Activated CD8-positive, alpha-beta T cell treated with anti-CD3 and anti-CD28 coated beads for 36 hours (primary cell): ENCODE measurements at places on chromosomes 12 and 14. TPM values are rescaled to one million over a fixed set of nuclear protein-coding genes. Genes with fewer than 3 reads are reported as not detected.

The RASSF9 gene
- total RNA-seq, result not detected

The GNPNAT1 gene
- 33.1 TPM for total RNA-seq

The OTUB2 gene
- 0.29 TPM for total RNA-seq

The KLRC3 gene
- total RNA-seq, result 2.8 TPM

GRCh38 chr12:2160043-2160442 is 107.3 kb downstream of the CACNA1C start:
- H3K36me3 ChIP-seq, result no peaks in the 10 kb centered on the region
- no peak overlapping the region for H3K4me3 ChIP-seq
- no peak for DNase-seq
- no peaks in the 10 kb centered on the region for H3K4me1 ChIP-seq
- H3K27me3 ChIP-seq, result no peaks in the 10 kb centered on the region

DNA sequence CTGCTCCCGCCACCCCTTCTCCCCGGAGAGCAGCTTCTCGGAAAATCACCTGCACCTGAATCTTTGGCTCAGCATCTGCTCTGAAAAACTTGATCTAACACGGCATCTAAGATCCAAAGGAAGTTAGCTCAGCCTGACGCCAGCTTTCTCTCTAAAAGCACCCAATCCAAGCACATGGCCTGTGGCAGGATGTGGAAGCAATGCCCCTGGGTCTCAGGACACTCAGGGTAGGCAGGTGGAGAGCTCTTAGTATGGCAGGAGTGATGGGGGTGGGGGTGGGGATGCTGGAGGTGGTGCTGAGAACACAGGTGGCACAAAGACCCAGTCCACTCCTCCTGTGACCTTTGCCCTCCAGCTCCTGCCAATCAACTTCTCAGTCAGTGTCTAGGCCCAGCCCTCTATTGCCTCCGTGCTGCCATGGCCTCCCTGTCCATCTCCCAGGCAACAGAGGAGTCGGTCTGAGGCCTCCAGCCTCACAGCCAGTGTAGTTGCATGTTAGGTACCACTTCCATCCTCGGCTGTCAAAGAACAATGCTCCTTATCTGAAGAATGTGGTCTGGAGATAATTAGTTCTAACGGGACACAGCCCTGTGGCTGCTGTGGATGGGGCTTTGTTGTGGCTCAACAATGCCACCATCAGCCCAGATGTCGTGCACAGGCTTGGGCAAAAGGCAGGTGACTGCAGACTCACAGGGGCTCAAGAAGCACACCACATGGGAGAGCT is 180.0 kb upstream of the C14orf180 start:
- no peaks in the 10 kb centered on the region for H3K27me3 ChIP-seq
- no peak overlapping the region for H3K27ac ChIP-seq
- H3K4me1 ChIP-seq, result peaks cover 28% of the 10 kb centered on the region
- DNase-seq, result no peak

GRCh38 chr12:63809566-63809965 is 29.9 kb downstream of the RXYLT1 start:
- peak overlapping the region; percentile 6 for H3K27ac ChIP-seq
- no peak overlapping the region for H3K4me3 ChIP-seq
- H3K36me3 ChIP-seq, result peaks cover 11% of the 10 kb centered on the region
- no peaks in the 10 kb centered on the region for H3K27me3 ChIP-seq
- DNase-seq, result peak; percentile 20

GRCh38 chr14:88168498-88169165 is 154.4 kb downstream of the KCNK10 start:
- H3K27me3 ChIP-seq, result peaks cover 13% of the 10 kb centered on the region
- DNase-seq, result peak; percentile 70
- no peaks in the 10 kb centered on the region for H3K36me3 ChIP-seq
- H3K27ac ChIP-seq, result no peak overlapping the region
- H3K4me3 ChIP-seq, result no peak overlapping the region

GRCh38 chr12:29287622-29288021 is 93.3 kb downstream of the ERGIC2 start:
- H3K27me3 ChIP-seq, result no peaks in the 10 kb centered on the region
- DNase-seq, result no peak

DNA sequence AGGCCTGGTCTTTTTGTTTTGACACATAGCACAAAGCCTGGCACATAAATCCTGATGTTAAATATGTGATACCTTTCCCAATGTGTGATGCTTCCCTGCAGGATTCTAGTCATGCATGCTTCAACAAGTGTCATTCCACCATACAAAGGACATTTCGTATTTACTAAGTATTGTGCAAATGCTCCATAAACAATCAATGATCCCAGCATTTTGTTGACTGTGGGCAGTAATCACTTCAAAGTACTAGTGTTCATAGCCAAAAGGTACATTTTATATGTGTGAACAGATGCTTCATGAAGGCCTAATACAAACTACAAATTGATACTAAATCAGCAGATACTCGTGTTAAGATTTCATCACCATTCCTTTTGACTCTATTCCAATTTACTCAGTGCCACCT is 4.4 kb downstream of the CCNB1IP1 start:
- H3K27me3 ChIP-seq, result no peaks in the 10 kb centered on the region
- DNase-seq, result no peak
- H3K4me3 ChIP-seq, result no peak overlapping the region
